Cortex of kidney (tissue), 1 donor: ENCODE measurements at places on chromosomes 16 and 17.

GRCh38 chr16:77690416-77690815 is 31.9 kb upstream of the NUDT7 start:
- no peak for DNase-seq

GRCh38 chr16:73515616-73516015 is 467.7 kb upstream of the ZFHX3 start:
- no peak for DNase-seq

DNA sequence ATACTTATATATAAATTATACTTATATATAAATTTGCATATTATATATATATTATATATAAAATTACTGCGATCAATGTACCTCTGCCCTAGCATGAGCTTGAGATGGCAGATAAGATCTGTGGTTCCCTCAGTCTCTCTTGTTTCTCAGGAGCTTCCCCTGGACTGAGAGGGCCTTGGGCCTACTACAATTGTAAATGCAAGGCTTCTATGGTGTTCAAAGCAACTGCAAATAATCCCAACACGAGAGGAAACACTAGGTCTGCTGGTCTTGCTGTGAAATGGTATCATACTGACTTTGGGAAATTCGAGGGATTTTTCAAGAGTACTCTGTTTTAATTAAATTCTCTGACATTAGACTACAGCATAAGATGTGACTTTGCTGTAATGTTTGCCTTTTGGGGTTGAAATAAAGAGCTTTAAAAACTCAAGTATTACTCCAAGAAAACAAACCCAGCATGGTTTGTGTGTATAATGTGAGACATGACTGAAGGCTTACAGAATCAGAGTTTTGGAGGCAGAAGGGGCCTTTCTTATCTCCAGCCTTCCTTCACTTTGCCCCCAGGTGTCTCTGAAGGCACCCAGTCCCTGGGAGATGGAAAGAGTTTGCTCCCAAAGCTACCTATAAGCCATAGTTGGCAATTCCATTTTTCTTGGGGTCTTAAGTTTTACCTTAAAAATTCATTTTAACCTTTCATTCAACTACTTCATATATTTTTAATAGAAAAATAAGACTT is 24.2 kb downstream of the ACSM1 start:
- no peak for DNase-seq

- DNase-seq: no peak
These were observed 476 bp upstream of the LPCAT2 start for GRCh38 chr16:55508271-55508921.

DNA sequence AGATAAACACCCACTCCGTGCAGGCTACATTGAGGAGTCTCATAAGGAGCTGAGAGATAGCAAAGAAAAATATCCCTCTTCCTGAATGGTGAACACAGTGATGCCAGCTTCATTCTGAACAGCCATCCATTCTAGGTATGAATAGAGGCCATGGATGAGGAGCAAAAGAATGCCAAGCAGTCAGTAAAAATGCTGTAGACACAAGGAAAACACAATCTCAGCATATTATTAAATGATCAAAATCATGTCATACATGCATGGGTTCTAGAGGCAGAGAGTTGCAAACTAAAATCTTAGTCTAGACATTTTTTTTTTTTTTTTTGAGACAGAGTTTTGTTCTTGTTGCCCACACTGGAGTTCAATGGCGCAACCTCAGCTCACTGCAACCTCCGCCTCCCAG is 313.0 kb downstream of the SOX9 start:
- no peak for DNase-seq
